ENCODE measurements at places on chromosomes 7 and 10. TPM values are rescaled to one million over a fixed set of nuclear protein-coding genes. Genes with fewer than 3 reads are reported as not detected.

GRCh38 chr10:13608246-13608853, 21.6 kb downstream of the PRPF18 start:
- H3K4me1 ChIP-seq = no peaks in the 10 kb centered on the region
- DNase-seq = no peak
- no peak overlapping the region for H3K4me3 ChIP-seq

DNA sequence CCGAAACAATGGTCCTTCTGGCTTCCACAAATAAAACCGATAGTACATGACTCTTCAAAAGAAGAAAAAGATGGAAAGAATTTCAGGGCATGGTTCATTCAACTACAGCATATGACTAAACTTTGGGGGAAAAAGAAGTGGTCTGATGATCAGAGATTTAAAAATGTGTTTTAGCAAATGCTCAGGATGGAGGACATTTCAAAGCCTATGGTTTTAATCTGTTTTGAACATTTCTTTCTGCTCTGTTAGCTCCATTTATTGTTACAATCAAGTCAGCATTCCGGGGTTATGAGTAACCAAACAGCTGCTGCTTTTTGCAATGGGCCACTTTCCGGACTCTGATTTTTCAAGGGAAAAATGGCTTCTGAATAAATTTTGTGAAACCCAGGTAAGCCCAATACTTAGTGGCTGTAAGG, 142.4 kb downstream of the CUBN start:
- H3K27ac ChIP-seq = no peak overlapping the region
- no peak for DNase-seq
- H3K27me3 ChIP-seq = peaks cover 6% of the 10 kb centered on the region

- H3K4me1 ChIP-seq = no peaks in the 10 kb centered on the region
- H3K27ac ChIP-seq = no peak overlapping the region
- no peaks in the 10 kb centered on the region for H3K27me3 ChIP-seq
- H3K4me3 ChIP-seq = no peak overlapping the region
These were observed 1247.4 kb upstream of the SORCS1 start for GRCh38 chr10:108411894-108412293.

GRCh38 chr7:90727412-90727811, 131.3 kb downstream of the CDK14 start:
- no peak for DNase-seq
- H3K4me3 ChIP-seq = no peak overlapping the region
- no peaks in the 10 kb centered on the region for H3K36me3 ChIP-seq
- H3K4me1 ChIP-seq = no peaks in the 10 kb centered on the region

DNA sequence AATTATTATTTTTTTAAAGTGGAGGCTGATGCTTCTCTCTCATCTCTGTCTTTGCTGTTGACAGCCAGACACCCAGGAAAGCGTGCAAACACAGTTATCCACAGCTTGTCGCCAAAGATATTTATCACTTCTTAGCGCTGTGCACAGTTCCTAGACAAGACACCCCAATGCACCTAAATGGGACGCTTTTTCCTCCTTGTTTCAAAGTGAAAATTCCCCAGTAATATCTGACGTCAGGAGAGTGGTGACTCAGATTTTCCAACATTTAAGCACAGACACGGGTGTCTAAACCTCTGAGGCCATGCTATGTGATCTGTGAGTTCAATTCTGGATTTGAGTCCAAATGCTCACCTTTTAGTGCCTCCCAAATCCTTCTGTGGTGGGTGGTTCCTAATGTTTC, 151.6 kb downstream of the EMX2 start:
- H3K4me1 ChIP-seq = no peaks in the 10 kb centered on the region
- DNase-seq = no peak
- peaks cover 7% of the 10 kb centered on the region for H3K27me3 ChIP-seq
- H3K4me3 ChIP-seq = no peak overlapping the region
- no peaks in the 10 kb centered on the region for H3K36me3 ChIP-seq

DNA sequence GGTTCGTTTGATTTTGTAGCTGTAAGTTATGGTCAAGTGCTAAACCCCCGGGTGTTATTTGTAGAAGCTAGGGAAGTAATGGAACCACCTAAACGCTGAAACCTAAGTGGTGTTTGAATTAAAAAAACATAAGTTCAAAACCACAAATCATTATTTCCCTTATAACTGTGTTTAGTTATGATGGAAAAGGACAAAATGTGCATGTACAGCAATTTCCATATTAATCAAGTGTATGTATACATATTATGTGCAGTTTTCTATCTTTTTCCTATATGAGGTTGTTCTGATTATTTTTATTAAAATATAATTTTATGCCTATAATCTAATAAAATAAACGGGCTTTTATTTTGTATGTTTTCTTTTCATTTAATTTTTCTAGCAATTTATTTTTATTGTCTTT, 45.9 kb downstream of the IL6 start:
- DNase-seq = no peak
- peaks cover 56% of the 10 kb centered on the region for H3K27me3 ChIP-seq
- no peak overlapping the region for H3K4me3 ChIP-seq
- H3K27ac ChIP-seq = no peak overlapping the region
- no peaks in the 10 kb centered on the region for H3K4me1 ChIP-seq
- no peaks in the 10 kb centered on the region for H3K36me3 ChIP-seq

GRCh38 chr7:52917982-52918578, 117.4 kb upstream of the POM121L12 start:
- no peak for DNase-seq
- H3K4me1 ChIP-seq = no peaks in the 10 kb centered on the region
- no peak overlapping the region for H3K4me3 ChIP-seq
- H3K27me3 ChIP-seq = no peaks in the 10 kb centered on the region
- H3K36me3 ChIP-seq = no peaks in the 10 kb centered on the region

DNA sequence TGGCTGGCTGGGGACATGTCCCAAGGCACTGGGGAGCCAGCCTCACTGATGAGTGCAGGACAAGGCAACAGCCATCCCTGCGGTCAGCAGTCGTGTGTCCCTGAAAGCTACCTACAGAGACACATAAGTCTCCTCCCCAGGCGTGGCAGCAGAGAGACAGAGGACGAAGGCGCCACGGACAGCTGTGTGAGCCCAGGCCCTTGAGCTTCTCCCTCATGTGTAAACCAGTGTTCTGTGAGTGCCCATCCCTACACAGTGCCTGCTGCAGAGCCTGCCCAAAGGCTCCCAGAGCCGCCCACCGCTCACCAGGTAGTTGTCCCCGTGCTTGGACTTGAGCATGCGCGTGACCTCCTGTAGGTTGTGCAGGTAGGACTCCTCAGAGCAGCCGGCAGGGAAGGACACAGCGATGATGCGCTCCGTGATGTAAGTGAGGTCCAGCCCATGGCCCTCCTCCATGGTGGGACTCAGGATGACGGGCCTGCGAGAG, 142.7 kb downstream of the TNS3 start:
- no peak overlapping the region for H3K4me3 ChIP-seq
- H3K27ac ChIP-seq = no peak overlapping the region
- H3K27me3 ChIP-seq = no peaks in the 10 kb centered on the region
- H3K4me1 ChIP-seq = no peaks in the 10 kb centered on the region
- no peaks in the 10 kb centered on the region for H3K36me3 ChIP-seq
- no peak for DNase-seq

Gene TMEM229A
- not detected for total RNA-seq

Gene C10orf71
- total RNA-seq = not detected

Gene NPTX2
- total RNA-seq = not detected

Gene STEAP1B
- total RNA-seq = 0.37 TPM

Data from activated CD8-positive, alpha-beta memory T cell treated with anti-CD3 and anti-CD28 coated beads, Interleukin-2, amount 10 ng/mL, durations not matched to agents 7 days and 5 days (primary cell).